ENCODE measurements at places on chromosomes 1 and 21. TPM values are rescaled to one million over a fixed set of nuclear protein-coding genes. Genes with fewer than 3 reads are reported as not detected.

Gene CLCA1
- not detected for total RNA-seq

DNA sequence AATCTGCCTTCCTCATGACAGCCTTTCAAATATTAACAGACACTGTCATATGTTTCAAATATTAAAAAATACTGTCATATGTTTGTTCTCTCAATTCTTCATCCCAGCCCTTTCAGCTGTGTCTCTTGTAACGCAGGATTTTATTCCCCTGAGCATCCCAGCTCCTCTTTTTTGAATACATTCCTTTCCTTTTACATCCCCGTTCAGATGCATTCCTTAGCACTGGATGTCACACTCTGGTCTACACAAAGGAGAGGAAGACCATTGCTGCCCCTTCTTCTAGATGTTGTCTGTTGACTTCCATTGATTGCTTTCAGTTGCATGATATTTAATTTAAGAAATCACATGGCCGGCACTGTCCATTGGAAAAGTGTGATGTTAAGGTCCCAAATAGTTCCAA lies 117.4 kb upstream of the PAXBP1 start:
- no peak for DNase-seq

GRCh38 chr1:14946684-14947238 lies 206.8 kb upstream of the TMEM51 start:
- DNase-seq: no peak

Gene GRHL3
- 2.3 TPM for total RNA-seq

- no peak for DNase-seq
These were observed 45.3 kb downstream of the EIF2D start for GRCh38 chr1:206566999-206567398.

- DNase-seq: no peak
These were observed 11.3 kb downstream of the TXNIP start for GRCh38 chr1:145985129-145985501.

Gene SSU72
- total RNA-seq: 91.5 TPM

Gene CEP170
- total RNA-seq: 32.4 TPM

Gene RGS1
- not detected for total RNA-seq

GRCh38 chr1:39065542-39065941 lies 39.4 kb downstream of the NDUFS5 start:
- no peak for DNase-seq

GRCh38 chr1:22339237-22339636 lies 112.4 kb upstream of the ZBTB40 start:
- DNase-seq: no peak

- DNase-seq: no peak
These were observed 121.5 kb downstream of the GPR52 start for GRCh38 chr1:174569240-174569639.

Gene UTS2
- total RNA-seq: 10.8 TPM

- DNase-seq: peak; percentile 60
These were observed 213.0 kb downstream of the CAMTA1 start for GRCh38 chr1:6998267-6998666.

- no peak for DNase-seq
These were observed 210.2 kb downstream of the GREM2 start for GRCh38 chr1:240401731-240402130.

Gene LCE1D
- not detected for total RNA-seq

- no peak for DNase-seq
These were observed 55.4 kb downstream of the ALPL start for GRCh38 chr1:21564521-21565095.

DNA sequence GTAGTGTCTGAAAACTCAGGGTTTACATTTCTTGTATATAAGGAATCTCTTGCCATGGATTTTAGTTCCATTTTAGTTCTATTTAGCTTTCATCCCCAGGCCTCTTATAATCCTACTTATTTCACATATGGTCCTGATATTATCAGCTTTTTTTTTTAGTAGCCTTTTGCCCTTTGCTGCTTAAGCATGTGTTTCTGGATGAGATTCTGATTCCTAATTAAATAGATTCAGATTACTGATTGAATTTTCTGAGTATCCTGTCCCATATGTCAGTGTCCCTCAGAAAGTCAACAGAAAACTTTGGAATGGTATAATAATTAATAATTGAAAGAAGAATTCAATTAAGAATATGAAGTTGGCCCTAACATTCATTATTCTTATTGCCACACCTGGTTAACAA lies 134.7 kb upstream of the HOOK1 start:
- no peak for DNase-seq

GRCh38 chr1:202982715-202983430 lies 15.8 kb upstream of the CYB5R1 start:
- no peak for DNase-seq

DNA sequence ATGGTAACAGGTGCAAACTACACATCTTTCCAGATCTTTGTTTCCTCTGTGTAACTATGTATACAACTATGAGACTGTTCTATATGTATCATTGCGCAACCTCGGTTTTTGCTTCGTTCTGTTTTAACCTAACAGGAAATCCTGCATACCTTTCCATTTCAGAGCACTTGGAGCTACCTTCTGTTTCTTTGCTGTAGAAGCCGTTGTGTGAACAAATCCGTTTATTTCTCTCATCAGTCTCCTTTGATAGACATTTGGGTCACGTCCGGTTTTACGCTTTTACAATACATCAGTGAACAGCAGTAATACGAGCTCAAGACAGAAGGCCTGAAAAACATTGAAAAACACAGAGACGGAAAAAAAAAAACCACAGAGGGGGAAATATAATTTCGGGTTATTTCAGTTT lies 10.5 kb downstream of the ATP5IF1 start:
- DNase-seq: no peak

- peak; percentile 26 for DNase-seq
These were observed 32.7 kb upstream of the POFUT2 start for GRCh38 chr21:45320261-45321025.

- DNase-seq: no peak
These were observed 22.0 kb downstream of the CC2D1B start for GRCh38 chr1:52343979-52344378.

- no peak for DNase-seq
These were observed 20.1 kb upstream of the ARHGAP29 start for GRCh38 chr1:94257444-94257843.

GRCh38 chr1:186374303-186375151 lies 526 bp downstream of the TPR start:
- DNase-seq: peak; percentile 37

- no peak for DNase-seq
These were observed 44.5 kb upstream of the VAMP3 start for GRCh38 chr1:7726623-7727022.

Measured in Caco-2 (cell line).